A673 (cell line): ENCODE measurements at places on chromosomes 1 and 21.
A peak's percentile ranks its signal among the peaks of the same experiment; 100 is the strongest.

- no peak for DNase-seq
Measured at GRCh38 chr1:59856725-59857338, 42.1 kb downstream of the HOOK1 start.

GRCh38 chr1:218383681-218384080 is 38.5 kb downstream of the TGFB2 start:
- DNase-seq = no peak

- no peak for DNase-seq
Measured at GRCh38 chr1:171433451-171433850, 51.9 kb upstream of the PRRC2C start.

DNA sequence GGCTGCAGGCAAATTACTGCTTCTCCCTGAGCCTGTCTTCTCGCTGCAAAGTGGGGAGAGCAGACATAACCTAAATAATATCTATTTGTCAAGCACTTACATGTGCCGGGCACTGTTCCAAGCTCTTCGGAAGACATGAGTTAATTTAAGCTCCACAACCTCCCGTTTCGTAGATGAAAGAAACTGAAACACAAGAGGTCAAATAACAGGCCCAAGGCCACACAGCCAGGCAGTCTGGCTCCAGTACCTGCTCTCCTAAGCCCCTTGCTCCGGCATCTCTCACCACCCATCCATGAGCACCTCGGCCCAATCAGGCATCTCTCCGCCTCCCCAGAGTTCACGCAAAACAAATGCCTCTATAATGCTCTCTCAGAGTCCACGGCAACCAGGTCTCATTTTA is 65.4 kb downstream of the TAS1R2 start:
- no peak for DNase-seq

DNA sequence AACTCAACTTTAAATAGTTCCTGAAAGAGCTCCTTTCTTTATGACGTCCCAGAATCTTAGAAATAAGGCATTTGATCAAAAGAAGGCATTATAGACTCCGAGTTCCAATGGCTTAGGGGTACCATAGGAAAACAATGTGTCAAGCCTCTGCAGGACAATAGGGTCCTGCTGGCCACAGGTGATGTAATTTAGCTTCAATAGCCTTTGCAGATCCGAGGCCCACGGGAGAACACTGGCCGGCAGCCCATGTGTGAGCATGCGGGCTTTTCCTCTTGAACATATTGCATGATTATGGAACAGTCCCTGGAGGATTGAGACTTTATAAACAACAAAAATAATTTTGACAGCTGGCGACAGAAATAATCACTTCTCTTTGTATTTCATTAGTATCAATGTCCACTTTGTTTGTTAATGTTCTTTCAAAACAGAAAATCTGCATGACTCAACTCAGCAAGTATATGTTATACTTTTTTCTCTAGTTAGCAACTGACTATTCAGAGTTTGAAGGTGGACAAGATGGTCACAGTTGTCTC is 49.0 kb upstream of the NR5A2 start:
- DNase-seq = no peak

DNA sequence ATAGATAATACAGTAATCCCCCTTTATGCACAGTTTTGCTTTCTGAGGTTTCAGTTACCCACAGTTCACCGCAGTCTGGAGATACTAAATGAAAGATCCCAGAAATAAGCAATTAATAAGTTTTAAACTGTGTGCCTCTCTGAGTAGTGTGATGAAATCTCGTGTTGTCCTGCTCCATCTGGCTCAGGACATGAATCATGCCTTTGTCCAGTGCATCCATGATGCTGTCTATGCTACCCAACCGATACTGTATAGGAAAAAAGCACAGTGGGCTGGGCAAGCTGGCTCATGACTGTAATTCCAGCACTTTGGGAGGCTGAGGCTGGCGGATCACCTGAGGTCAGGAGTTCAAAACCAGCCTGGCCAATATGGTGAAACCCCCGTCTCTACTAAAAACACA is 85.0 kb upstream of the SLC2A1 start:
- DNase-seq = no peak

GRCh38 chr1:13808729-13809131 is 108.7 kb downstream of the PRDM2 start:
- DNase-seq = peak; percentile 73

- DNase-seq = peak; percentile 74
Measured at GRCh38 chr21:22791376-22791775, 1793.2 kb downstream of the NCAM2 start.

DNA sequence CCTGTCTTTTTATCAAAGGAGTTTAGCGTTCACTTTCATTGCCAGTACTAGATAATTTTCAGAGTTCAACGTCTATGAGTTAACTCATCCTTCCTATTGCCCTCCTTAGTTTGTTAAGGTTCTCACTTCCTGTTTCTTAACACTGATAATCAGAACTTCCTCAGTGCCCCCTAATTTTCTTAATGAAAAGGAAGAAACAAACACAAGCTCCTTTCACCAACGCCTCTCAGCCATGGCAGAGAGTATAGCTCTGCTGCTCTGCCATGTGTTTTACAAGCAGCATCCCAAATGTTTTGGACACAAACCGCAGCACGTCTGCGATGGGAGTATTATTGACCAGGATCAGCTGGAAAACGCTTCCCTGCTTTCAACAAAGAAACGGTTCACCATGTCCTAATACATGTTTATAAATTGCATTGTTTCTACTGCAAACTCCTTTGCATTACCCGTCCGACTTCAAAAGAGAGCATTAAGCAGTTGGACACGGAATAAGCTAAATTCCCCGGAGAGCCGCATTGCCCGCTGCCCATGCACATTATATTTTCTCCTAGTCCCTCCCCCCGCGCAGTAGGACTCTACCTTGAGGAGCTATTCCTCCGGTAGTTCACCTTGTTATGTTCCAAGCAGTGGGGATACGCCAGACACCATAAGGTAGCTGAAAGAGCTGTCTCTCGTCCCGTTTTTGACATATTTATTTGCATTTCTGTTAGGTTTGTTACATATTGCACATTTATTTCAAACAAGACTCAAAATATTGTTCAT is 561 bp downstream of the OLFM3 start:
- peak; percentile 86 for DNase-seq

GRCh38 chr1:36889478-36890226 is 144.7 kb downstream of the GRIK3 start:
- DNase-seq = no peak

DNA sequence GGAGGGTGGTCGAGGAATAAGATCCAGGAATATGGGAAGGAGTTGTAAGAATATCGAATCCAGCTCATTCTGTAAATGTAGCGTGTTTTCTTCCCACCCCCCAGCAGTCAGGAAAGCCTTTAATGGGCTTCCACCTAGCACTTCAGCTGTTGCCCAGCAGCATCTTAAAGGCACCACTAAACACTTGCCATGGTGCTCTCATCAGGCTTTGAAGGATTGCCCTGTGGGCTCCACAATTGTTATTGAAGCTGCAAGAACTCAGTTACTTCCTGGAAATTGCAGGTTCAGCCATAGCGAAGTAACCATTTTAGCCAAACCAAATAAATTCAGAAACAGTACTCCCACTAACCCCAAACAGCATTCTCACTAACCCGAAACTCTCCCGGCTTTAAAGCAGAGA is 511.2 kb downstream of the PLPP3 start:
- DNase-seq = no peak

- DNase-seq = no peak
Measured at GRCh38 chr1:228297822-228298221, 90.0 kb downstream of the OBSCN start.

DNA sequence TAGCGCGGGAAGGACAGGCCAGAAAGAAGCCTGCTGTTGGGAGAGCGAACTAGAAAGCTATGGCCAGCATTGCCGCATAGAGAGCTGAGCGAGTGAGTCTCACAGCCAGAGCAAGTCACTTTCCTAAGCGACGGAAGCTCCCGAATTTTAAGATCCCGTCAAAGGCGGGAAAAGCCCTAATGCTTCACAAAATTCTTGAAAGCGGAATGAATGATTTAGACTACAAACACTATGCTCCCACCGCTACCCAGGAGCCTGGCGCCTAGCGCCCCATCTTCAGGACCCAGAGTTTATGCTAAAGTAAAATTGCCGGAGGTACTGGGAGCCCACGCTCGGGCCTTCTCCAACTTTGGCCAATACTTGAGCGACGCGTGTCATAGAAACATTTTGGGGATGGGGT is 409.9 kb upstream of the ESRRG start:
- DNase-seq = no peak

- no peak for DNase-seq
Measured at GRCh38 chr1:90687747-90688146, 29.4 kb downstream of the BARHL2 start.

DNA sequence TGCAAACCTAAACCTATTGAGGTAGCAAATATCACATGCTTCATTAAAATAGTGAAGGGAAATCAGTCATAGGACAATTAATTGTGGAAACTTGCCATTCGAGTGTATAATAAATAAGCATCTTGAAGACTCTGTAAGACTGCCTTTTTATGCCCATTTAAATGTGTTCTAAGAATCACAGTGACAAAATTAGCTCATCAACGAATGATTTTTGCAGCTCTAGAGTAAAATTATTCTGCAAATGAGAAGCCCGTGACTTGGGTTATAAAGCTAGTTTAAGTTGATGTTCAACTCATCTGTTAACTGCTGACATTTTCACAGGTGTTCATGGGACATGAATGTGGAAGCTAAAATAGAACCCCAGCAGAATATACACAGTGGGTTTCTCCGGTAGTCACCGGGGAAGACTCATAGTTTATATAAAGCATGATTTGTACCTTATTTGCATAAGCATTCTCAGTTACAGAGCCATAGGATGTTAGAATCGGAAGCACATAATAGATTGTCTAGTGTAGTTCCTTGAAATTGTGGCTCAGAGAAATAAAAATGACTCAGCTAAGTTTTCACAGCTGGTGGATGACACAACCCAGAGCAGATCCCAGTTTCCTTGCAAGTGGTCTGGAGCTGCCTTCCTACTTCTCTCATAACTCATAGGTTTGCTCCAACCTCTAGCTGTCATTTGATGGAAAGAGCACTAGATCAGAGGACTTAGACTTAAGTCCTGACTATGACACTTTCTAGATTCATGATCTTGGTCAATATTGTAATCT is 107.3 kb downstream of the UCHL5 start:
- DNase-seq = peak; percentile 83

- DNase-seq = no peak
Measured at GRCh38 chr1:94020764-94021579, 100.0 kb downstream of the ABCA4 start.

DNA sequence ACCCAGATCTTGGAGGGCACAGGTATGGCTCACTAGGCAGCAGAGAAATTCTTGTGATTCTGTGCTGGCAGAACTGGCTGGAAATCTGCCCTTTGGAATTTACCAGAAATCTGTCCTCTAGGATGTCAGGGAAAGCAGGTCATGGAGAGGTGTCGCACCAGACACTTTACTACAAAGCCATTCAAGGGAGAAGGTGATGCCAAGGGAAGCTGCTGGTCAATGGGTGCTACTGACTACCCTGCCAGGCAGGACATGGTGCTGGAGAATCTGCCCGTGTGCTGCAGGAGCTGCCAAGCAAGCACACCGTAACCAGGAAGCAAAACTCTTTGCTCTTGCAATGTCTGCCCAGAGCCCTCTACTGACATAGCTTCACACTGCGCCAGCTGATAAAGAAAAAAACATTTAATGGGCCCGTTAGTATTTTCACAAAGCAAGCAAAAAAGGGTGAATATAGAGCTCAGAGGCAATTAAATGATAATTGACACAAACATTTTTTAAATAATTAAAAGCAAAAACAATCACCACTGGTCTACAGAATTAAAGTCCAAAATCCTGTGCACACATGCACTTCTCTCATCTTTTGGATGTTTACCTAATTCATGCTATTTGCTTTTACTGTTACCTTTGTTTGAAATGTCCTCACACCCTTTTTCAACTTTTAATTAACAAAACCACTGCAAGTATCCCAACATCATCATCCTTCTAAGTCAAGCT is 7.2 kb upstream of the FBXO28 start:
- peak; percentile 75 for DNase-seq

GRCh38 chr1:214856843-214857242 is 225.7 kb upstream of the KCNK2 start:
- DNase-seq = no peak

- DNase-seq = no peak
Measured at GRCh38 chr1:53519421-53519820, 60.2 kb downstream of the DMRTB1 start.
